CD4-positive, alpha-beta T cell (primary cell): ENCODE measurements at places on chromosomes 12 and 14.
A peak's percentile ranks its signal among the peaks of the same experiment; 100 is the strongest.

- DNase-seq = no peak
Observed at GRCh38 chr12:112236786-112237185, 111.4 kb downstream of the TRAFD1 start.

- DNase-seq = no peak
Observed at GRCh38 chr14:58104808-58105207, 47.2 kb downstream of the ARMH4 start.

DNA sequence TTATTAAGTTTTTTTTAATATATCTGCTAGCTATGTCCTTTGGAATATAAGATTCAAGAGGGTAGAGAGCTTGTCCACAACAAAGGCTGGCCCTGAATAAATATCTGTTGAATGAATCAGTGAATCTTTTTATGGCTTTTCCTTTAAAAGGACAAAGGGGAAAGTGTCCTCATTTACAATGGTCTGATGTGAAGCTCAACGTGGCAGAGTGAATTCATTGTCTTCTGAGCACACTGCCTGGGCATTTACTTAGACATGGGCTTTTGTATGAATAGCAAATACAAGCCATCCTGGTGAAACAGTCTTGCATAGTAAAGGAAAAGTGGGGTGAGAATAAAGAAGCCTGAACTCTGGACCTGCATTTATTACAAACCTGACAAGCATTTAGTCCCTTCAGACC lies 201.2 kb downstream of the NELL2 start:
- no peak for DNase-seq

- no peak for DNase-seq
Observed at GRCh38 chr12:449203-449602, 10.5 kb upstream of the B4GALNT3 start.

DNA sequence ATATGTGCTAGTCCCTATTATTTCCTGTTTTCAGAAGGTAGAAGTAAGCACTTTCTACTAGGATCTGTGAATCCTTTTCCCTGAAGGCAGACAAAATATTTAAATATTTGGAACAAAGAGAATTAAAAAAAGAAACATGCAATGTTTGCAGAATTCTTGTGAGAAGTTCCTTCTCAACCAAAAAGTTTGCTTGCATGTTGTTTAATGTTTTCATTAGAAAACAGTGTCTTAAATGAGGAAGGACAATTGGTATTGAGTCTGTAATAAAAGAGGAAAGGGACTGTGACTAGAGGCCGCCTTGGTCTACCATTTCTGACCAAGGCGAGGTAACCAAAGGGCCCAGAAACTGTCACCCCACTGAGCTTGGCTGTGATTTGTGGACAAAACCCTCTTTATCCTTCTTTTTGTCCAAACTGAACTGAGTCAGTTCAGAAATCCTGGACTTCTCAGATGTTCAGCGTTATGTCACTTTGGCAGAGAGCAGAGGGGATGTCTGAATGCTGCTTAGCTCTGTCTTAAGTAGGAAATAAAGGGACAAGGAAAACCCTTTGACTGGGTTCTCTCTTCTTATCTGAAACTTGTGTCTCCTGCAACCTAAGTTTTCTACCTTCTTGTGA lies 129.8 kb upstream of the CPM start:
- DNase-seq = no peak

- DNase-seq = no peak
Observed at GRCh38 chr14:85334316-85334715, 195.6 kb upstream of the FLRT2 start.

GRCh38 chr14:73216030-73216429 lies 21.3 kb upstream of the PAPLN start:
- DNase-seq = no peak

DNA sequence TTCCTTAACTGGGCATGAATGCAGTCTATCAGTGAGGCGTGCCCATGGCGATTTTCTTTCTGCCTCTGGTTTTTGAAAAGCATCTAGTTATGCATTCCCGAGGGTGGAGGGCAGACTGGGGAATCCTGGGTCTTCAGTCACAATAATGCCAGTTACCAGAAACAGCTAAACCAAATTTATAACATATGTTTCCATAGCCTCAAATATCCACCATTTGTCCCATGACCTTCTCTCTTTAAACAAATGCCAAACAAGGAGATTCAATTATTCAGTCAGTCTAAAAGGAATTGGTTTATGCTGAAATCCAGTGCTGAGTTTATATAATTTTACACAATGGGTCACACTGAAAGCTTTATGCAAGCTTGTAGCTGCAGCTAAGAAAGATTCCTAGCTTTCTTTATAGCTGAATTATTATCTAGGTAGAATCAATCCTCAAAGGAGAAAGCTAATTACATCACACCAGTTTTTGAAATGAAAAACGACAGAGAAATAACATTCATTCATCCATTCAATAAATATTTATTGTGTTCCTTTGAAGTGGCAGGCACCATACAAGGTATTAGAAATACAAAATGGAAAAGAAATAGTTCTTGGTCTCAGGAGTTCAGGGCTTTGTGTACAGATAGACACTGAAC lies 131.3 kb upstream of the RAP1B start:
- no peak for DNase-seq

GRCh38 chr14:69845787-69846186 lies 33.4 kb upstream of the SMOC1 start:
- no peak for DNase-seq

DNA sequence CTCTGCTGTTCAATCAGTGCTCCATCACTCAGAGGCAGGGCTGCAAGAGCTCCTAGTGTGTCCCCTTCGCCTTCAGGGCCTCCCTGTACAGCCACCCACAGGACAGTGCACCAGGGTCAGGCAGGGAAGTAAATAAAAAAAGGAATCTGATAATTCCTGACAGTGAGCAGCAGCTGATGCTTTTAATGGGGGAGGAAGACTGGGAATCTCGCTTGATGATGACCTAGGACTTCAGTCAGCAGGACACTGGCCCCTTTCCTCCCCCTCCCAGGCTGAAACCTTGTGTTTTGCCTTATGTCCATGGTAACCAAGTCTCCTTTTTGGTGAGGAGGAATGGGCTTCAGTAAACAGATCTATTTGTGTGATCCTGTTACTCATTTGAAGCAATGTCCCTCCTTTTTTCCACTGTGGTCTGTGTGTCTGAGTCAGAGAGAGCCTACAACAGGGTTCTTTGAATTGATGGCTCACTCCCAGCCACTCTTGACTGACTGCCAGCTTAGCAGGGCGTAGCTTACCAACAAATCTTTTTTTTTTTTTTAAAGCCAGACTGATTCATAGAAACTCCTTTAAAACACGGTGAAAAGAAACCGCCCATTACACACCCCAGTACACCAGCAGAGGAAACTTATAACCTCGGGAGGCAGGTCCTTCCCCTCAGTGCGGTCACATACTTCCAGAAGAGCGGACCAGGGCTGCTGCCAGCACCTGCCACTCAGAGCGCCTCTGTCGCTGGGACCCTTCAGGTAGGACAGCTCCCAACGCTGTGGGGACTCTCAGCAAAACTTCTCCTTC lies at the start of gene EMP1:
Gene EMP1 (plus strand): TSS at position 597 of the 792 bp plus-strand sequence. CDS start 14,785 bp downstream, outside the sequence.
- peak; percentile 65 for DNase-seq

DNA sequence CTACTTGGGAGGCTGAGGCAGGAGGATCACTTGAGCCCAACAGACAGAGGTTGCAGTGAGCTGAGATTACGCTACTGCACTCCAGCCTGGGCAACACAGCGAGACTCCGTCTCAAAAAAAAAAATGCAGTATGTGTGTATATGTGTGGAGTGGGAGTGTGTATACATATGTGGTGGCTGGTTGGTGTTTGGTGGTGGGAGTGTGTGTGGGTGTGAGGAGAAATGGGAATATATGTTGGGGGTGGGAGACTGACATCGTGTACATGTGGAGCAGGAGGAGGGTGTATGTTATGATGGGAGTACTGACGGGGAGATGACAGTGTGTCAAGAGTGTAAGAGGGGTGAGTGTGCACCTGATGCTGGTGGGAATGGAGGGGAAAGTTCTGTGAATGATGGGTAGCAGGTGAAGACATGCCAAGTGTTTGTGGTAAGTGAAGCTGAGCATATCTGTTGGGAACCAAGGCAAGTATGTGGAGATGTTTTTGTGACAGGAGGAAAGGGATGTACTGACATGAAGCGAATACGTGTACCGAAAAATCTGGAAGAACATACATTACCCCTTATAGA lies 4.2 kb downstream of the PNMA1 start:
- DNase-seq = no peak

DNA sequence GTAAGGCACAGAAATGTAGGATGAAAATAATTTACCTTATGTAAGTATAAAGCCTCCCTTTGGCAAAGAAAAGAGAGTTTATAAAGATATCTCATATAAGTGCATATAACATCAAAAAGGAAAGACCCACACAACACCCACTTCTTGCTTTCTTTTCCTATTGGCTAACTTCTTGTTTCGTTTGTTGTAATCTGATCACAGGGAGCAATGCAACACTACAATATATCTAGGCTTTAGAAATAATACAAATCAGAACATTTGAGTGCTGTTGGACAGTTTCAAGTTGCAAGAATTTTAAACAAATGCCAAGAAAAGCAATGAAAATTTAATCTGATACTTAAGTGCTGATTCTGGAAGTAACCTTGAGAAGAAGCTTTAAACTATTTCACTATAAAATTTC lies 1.3 kb downstream of the FGD6 start:
- DNase-seq = peak; percentile 14

- no peak for DNase-seq
Observed at GRCh38 chr14:64114796-64115195, 179.4 kb downstream of the ESR2 start.
